ENCODE measurements at places on chromosomes 4 and X.

DNA sequence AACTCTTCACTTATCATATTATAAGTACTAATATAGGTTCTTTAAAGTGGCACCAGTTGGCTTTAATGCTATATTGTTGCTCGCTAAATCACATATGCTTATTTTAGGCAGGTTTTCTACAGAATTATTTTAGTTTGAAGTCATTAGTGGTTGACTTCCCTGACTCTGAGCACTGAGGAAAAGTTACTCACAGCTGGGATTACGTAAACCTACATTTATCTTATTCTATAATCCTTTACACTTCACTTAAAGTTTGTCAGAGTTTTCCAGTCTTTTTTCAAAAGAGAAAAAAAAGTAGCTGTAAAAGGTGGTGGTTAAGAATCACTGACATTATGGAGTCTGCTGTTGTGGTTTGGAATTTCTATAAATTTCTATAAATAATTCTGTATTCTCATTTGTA lies 5.8 kb downstream of the UGT2B4 start:
- no peak for DNase-seq

GRCh38 chr4:123649645-123650391 lies 253.2 kb downstream of the SPRY1 start:
- DNase-seq, result no peak

DNA sequence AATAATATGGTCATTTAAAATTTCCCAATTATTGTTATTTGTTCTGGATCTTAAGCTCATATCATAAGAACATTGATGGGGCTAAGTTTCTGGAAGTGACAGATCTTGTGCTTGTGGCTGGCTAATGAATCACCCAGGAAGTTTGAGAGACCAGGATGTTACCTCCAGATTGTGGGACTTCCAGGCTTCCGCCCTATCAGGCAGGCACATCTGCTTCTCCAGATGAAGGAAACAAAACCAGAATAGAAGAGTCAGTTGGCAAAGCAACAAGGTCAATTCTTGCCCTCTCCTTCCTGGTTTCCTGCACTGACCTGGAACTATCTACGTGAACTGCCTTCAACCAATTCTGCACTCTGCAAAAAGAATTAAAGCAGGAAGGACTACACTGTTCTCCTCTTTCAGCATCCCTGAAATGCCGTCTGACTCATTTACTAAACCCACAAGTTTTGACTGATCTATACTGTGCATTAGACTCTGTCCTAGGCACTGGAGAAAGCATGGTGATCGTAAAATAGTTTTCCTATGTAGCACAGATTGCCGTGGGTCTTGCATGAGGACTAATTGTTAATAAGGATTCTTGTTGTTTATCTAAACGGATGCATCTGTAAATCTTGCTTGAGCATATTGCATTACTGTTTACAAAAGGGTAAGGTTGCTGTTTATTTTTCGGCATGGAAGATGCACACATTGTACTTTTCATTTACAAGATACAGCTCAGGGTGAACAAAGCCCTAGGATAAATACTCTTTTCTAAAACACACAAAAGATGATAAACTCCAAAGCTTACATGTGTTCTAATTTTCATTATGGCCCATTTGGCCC lies 74.6 kb downstream of the AMELX start:
- no peak for DNase-seq

- DNase-seq, result peak; percentile 39
Observed at GRCh38 chrX:46978341-46979291, 66.4 kb downstream of the JADE3 start.

DNA sequence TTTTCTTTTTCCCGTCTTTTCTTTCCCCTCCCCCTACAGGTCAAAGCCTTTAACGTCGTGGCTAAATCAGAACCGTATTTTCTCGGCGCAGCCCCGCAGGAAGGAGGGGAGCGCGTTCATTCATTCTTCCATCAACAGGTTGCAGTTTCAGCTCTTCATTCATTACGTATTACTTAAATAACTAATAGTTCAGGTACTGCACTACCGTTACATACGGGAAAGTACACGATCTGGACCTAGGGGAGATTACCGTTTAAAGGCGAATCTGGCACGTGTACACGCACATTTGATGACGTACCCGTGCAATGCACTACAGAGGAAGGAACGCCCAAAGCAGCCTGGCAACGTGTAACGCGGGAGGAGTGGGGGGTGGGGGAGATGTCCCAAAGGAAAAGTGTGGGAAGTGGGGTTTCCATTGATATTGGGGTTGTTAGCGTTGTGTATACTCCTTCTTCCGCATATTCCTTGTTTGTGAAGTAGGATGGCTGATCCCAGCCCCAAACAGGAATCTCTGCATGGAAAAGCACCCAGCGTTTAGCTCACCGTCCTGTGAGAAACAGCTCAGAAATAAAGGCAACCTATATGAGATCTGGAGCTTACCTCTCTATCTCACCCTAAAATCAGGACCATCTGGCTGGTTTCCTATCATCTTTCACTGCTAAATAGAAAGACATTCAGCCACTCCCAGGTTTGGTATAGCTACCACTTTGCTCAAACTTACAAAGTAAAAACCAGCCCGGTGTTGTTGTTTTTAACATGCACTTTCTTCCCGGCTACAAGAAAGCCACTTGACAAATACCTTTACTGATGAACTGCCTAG lies 585 bp upstream of the SEC24D start:
- DNase-seq, result peak; percentile 23

DNA sequence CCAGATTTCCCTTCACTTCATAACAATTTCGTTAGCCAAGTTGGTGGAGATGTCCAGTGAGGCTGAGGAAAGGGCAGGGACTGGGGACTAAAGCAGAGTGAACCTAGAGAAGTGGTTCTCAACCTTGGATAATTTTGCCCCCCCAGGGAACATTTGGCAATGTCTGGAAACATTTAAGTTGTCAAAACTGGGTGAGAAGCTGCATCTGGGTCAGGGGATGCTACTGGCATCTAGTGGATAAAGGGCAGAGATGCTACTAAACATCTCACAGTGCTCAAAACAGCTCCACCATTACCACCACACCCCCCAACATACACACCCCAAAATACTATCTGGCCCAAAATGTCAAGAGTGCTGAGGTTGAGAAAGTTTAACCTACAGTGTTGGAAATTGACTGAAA lies 32.0 kb upstream of the FGF16 start:
- no peak for DNase-seq

GRCh38 chr4:111136438-111136837 lies 513.6 kb upstream of the PITX2 start:
- DNase-seq, result peak; percentile 26

DNA sequence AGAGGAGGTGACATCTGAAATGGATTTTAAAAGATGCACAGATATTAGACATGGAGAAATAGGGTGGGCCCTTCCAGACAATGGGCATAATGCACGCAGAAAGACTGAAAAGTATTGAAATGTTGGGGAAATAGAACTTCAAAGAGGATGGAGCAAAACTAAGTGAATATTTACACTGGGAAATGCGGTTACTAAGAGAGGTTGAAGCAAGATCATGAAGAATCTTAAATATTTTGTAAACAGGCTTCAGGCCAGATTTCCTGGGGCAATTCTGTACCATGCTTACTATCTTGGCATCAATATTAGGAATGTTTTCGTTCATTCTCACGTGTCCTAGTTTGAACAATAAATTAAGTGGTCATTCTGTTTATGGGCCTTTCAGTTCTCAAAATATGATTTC lies 216.3 kb downstream of the ADAMTS3 start:
- no peak for DNase-seq

- no peak for DNase-seq
Observed at GRCh38 chr4:66568001-66568400, 897.7 kb upstream of the EPHA5 start.

DNA sequence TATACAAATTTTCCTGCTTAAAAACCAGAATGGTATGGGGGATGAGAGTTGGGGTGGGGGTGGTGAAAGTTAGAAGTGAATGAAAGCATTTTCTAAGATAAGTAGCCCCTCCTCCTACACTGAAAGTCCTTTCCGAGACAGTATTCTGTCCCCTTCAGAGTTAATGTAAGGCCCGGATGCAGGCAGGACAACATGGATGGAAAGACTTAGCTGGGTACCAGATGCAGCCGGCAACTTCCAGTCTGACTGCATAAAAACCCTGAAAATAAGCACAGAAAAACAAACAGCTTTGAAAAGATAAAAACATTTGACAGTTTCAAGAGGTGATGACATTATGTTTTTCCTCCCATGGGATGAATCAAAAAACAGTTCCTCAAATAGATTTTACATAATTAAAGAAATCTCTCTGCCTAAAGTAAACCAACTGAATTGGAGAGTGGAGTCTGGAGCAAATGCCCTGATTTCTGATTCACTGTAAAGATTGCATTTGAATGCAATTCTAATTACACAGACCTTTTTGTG lies 196.3 kb downstream of the GPAT3 start:
- DNase-seq, result no peak

All from HS-27A (cell line).